DMS 273 treated with DMSO at 0.1 percent for 48 hours (cell line): ENCODE measurements at places on chromosomes 3 and 15.

GRCh38 chr3:193903512-193903817 lies 232.5 kb upstream of the HES1 start:
- no peak for DNase-seq

GRCh38 chr15:31434588-31435260 lies 108.1 kb downstream of the KLF13 start:
- no peak for DNase-seq

DNA sequence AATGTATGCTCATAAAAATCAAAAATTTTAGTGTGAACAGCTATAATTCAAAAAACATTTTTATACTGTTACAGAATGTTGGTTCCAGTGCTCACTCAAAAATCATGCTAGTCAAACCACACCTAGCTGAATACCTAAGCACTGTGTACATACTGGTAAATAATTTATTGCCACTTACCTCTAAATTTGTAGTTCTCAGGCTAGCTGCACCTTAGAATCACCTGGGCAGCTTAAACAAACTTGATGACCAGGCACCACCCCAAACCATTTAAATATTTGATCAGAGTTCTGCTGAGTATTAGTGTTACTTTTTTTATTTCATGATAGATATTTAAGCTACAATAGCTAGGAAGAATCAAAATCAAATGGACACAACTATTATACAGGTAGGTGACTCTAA lies 32.3 kb upstream of the TMCO5A start:
- DNase-seq: no peak

- no peak for DNase-seq
These were observed 277.4 kb upstream of the NR2E3 start for GRCh38 chr15:71532994-71533393.

GRCh38 chr3:164040991-164041390 lies 1037.3 kb downstream of the SI start:
- DNase-seq: no peak

- DNase-seq: no peak
These were observed 28.2 kb upstream of the BCL6 start for GRCh38 chr3:187773233-187774184.

- no peak for DNase-seq
These were observed 31.1 kb downstream of the LSM3 start for GRCh38 chr3:14209581-14210289.

DNA sequence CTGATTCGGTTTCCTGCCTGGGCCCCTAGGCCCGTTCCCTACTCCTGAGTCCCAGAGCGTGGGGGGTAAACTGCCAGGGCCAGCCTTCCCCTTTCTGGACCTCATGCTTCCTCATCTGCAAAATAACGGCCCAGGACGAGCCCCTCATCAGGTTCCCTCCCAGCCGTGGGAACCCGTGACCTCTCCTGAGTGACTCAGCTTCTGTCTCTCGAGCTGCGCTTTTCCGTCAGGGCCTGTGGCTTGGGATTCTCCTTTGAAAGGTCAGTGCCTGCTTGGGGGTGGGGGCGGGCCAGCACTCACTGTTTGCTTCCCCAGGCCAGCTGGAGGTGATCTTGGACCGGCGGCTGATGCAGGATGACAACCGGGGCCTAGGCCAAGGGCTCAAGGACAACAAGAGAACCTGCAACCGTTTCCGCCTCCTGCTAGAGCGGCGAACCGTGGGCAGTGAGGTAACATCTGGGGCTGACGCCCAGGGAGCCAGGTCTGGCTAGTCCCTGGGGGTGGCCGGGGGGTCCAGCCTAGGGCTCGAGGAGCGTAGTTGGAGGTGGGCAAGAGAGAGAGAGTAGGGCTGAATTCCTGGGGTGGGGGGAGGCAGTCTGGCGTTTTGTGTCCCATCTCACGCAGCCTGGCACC lies 12.8 kb downstream of the MAN2A2 start:
- no peak for DNase-seq

- no peak for DNase-seq
These were observed 352.5 kb upstream of the DCBLD2 start for GRCh38 chr3:99253963-99254355.

GRCh38 chr3:35635926-35636683 lies 3.2 kb upstream of the ARPP21 start:
- DNase-seq: no peak

DNA sequence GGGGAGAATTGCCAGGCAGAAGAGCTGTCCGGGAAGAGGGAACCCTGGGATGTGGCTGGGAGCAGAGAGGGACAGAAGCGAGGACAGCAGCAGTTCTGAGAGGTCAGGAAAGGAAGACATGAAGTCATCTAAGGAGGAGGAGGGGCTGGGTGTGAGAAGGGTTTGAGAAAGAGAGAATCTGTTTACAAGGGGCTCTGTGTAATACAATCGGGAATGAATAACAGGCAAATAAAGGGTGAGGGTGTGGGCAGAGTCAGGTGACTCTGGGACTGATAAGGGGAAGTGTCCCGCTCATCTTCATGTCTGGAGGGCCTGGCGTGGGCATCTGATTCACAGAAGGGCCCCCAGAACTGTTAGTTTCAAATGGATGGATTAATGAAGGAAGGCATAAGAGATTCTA lies 191.3 kb downstream of the XXYLT1 start:
- DNase-seq: no peak

DNA sequence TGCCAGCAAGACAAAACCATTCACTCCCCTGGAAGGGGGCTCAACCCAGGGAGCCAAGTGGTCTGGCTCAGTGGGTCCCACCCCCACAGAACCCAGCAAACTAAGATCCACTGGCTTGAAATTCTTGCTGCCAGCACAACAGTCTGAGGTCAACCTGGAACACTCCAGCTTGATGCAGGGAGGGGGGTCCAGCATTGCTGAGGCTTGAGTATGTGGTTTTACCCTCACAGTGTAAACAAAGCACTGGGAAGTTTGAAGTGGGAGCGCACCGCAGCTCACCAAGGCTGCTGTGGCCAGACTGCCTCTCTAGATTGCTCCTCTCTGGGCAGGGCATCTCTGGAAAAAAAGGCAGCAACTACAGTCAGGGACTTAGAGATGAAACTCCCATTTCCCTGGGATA lies 81.7 kb downstream of the MSL2 start:
- DNase-seq: no peak

- no peak for DNase-seq
These were observed 11.1 kb downstream of the RUVBL1 start for GRCh38 chr3:128112357-128112968.

GRCh38 chr15:39643727-39644126 lies 62.8 kb downstream of the THBS1 start:
- no peak for DNase-seq

GRCh38 chr3:13839253-13839652 lies 40.6 kb downstream of the WNT7A start:
- DNase-seq: no peak

GRCh38 chr15:98689431-98689861 lies 41.1 kb downstream of the IGF1R start:
- DNase-seq: no peak
